ENCODE measurements at places on chromosomes 7 and 10.

- DNase-seq, result no peak
These were observed 4.2 kb upstream of the HOXA10 start for GRCh38 chr7:27178366-27178765.

DNA sequence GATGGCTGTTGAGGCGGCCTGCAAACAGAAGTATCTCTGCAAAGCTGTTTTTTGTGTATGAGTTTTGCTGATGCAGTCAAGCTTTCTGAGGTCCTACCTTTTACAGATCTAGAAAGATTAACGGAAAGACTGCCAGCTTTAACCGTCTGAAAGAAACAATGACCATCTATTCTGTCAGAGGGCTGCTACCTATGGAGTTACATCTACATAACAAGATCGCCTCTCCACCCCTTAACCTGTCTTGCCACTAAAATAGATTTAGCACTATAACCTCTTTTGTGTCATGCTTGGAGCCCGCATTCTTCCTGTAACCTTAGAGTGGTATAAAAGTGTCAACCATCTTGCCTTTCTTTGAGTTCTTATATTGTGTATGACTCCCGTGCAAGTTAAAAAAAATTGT lies 291.2 kb downstream of the POM121L12 start:
- DNase-seq, result no peak

DNA sequence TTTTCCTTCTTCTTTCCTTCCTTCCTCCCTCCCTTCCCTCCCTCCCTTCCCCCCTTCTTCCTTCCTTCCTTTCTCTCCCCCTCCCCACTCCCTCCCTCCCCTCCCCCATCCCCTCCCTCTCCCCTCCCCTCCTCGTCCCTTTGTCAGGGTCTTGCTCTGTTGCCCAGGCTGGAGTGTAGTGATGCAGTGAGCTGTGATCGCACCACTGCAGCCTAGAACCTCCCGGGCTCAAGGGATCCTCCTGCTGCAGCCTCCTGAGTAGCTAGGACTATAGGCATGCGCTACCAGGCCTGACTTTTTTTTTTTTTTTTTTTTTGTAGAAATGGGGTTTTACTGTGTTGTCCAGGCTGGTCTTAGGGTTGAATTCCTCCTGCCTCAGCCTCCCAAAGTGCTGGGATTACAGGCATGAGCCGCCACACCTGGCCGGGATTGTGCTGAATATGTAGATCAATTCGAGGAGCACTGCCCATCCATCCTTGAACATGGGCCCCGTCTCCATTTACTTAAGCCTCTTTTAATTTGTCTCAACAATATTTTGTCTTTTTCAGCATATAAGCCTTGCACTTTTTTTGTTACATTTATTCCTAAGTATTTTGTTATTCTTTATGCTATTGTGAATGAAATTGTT lies 23.4 kb downstream of the GRIFIN start:
- no peak for DNase-seq

DNA sequence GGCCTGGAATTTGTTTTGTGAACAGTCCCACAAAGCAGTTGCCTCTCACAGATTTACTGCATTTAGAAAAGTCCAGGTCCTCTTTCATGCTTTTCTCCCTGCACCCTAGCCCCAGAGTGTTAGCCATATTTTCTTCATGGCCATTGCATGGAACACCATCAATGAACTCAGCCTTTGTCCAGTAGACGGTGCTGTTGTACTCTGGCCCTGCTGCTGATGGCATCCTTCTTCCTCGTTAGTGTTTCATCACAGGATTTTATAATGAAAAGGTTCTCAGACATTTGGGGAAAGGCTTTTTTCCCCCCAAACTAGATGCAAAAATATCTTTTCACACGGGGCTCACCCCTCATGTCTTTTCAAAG lies 93.0 kb upstream of the SLC25A13 start:
- peak; percentile 12 for DNase-seq

GRCh38 chr7:114082642-114083165 lies 163.9 kb upstream of the PPP1R3A start:
- DNase-seq, result no peak

DNA sequence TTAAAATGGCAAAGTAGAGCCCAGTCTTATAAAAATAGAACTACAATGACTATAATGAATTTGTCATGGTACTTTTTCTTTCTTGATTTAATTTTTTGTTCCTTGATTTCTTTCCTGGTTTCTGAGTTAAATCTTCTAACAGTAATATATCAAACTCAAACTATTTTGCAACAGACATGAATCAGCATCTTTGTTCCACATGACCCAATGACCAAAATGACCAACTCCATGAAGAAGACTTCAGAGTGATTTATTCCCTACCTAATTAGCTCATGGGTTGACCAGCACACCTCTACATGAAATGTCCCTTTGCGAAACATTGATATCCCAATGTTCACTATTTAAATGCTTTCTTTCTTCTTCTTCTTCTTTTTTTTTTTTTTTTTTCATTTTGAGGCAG lies 30.9 kb downstream of the NMT2 start:
- no peak for DNase-seq

DNA sequence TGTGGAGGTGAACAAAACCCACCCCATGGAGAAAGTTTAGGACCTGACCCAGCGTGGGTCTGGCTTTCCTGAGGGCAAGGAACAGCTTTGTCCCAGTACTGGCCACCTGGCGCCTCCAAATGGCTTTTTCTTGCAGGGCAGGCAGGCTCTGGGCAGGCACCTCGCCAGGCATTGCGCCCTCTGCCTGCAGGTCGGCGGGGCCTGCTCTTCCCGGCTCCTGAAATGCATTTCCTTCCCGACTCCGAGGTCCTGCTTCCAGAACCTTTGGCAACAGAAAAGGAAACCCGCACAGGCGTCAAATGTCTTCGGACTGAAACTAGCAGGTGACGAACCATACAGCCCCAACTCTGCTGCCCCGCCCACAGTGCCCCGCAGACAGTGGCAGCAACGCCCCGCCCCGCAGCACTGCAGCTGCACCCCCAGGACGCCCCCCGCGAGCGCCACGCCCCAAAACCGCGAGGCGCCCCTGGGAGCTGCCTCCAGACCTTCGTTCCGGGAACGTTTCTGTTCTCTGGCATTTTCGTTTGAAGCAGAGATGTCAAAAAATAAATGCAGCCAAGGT lies 65.5 kb downstream of the C10orf143 start:
- DNase-seq, result no peak

DNA sequence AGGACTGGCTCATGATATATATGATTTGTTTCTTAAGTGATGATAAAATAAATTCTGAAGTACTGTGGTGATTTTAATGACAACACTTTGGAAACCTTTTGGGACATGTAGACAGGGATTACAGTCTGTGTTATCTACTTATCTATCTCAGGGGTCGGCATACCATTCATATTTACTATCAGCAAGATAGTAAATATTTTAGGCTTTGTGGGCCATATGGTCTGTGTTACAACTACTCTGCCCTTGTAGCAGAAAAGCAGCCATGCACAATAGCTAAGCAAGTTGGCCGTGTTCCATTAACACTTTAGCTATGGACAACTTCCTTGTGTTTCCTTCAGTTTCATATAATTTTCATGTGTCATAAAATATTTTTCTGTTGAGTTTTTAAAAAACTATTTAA lies 97.8 kb upstream of the PRPS1L1 start:
- no peak for DNase-seq

GRCh38 chr10:31490858-31491504 lies 172.0 kb downstream of the ZEB1 start:
- DNase-seq, result peak; percentile 9

DNA sequence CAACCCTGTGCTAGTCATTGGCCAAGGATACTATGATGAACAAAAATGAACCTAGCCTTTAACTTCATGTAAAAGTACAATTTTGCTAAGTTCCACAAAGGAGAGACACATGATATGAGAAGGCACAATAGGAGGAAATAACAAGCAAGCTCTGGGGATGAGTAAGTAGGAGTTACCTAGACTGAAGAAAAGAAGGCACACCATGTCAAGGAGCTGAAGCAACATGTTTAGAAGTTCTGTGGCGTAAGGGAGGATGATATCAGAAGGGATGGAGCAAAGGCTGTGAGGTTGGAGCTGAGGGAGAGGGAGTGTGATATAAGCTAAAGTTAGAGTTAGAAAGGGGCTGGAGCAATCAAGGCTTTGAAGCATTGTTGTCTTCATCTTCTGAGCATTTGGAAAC lies 25.6 kb downstream of the KIFBP start:
- DNase-seq, result no peak

DNA sequence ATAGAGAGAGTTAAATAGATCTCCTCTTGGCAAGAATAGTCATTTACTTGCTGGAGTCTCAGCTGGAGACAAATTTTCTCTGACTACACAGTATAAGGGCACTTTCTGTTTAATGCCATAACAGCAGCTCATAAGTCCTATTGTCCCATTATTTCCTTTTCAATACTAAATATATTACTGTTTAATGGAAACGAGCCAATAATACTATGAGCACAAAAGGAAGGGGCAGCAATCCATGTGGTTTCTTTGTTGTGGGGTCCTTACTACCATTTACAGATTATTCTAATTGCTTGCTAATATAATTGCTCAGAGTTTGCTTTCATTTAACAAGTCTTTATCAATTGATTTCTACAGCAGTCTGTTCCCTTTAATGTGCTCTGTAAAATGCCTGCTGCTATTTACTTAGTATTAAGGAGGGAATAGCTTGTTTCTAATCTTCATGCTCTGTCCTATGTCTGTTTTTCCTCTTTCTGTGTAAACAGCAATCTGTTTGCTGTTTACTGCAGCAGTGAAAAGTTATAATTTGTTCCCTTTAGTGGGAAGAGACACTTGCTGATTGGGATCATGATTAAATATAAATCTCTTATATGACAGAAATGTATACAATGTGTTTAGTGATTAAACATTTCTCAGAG lies 296.2 kb upstream of the SMIM30 start:
- no peak for DNase-seq

DNA sequence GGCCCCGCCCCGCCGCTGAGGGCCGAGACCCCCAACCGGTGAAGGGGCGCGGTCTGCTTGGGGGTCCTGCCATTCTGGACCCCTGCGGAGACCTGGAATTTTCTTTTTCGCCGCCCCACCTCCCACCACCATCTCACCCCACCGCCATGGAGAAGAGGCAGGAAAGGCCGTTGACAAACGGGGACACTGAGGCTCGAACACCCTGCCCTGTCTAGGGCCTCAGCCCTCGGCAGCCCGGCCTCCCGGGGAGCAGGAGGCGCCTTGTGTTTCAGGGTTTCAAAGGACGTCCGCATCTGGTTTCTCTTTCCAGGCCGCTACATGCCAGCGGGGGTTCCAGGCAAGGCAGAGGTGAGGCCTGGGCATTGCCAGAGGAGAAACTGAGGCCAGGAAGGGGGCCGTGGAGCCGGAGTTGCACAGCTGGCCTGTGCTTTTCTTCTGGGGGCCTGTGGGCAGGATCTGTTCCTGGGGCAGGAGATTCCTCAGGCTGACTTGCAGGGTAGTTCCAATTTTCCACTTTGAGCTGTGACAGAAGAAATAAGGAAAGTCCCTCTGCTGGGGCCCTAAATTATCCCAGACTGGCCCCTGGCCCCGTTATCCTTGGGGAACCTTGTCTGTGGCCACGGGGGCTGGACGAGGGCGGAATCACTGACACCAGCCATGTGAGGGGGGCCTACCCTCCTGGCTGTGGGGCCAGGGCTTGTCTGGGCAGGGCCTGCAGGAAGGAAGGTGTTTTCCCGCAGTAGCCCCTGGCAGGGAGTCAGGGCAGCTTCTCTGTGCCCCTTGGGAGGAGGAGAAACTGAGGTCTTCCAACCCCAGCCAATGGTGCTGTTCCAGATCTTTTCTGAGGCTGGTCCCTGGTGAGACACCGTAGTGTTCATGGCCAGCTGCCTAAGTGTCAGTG lies 900 bp upstream of the MICALL2 start:
- DNase-seq, result peak; percentile 28

DNA sequence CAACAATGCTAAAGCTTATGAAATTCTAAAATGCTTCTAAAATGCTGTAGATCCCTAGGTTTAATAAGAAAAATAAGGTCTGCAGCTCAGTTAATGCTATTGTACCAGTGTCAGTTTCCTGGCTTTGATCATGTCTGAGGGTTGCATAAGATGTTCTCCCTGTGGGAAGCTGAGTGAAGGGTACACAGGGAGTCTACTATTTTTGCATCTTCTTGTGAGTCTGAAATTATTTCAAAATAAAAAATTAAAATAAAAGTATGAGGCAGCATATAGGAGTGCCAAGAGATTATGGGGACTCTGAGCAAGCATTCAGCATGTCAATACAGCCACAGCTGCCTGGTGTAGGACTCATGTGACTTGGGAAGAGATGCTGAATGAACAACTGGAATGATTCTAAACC lies 14.7 kb downstream of the CHST15 start:
- no peak for DNase-seq

DNA sequence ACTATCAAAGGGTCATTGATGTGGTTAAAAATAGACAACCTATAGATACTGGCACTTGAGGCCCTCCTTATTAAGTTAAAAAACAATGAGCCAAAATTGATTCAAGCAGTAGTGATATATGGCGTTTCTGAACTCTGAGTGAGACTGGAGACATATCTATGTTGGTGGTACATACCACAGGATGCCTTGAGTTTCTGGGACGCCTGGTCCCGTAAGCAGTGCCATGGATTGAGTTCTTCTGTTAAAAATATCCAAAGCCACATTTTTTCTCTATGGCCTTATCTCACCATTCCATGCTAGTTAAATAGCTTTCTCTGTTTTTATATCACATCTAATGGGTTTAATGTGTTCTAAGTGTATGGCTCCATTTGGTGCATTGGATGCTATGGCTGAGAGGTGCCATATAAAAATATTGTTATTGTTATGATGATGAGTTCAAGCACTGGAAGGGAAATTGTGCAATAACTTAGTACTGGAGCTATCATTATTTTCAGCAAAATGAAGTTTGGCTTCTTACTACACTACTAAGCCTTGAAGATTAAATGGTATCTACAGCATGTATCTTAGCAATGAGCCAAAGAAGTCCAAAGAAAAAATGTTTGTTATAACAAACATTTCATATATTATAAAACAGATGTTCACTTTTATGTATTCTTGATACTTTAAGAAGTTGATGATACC lies 713.9 kb downstream of the SUGCT start:
- no peak for DNase-seq

GRCh38 chr10:25744574-25744973 lies 189.5 kb upstream of the MYO3A start:
- DNase-seq, result no peak

DNA sequence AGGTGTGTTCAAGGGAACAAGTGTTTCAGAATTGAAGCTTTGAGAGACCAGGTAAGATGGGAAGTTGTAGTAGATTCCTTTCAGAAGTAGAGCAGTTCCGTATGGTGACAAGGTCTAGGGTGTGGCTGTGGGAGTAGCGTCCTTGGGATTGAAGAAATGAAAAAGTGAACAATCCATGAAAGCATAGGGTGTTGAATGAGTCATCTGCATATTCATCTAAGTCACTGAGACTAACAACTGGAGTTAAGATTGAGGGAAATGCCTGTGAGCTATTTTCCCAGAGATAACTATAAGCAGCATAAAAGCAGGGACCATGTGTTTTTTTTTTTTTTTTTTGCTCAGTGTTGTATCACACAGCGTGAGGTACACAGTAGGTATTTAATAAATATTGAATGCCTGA lies 134.8 kb downstream of the PHTF2 start:
- DNase-seq, result no peak
